ENCODE measurements at places on chromosomes 5 and 9. TPM values are rescaled to one million over a fixed set of nuclear protein-coding genes. Genes with fewer than 3 reads are reported as not detected.

DNA sequence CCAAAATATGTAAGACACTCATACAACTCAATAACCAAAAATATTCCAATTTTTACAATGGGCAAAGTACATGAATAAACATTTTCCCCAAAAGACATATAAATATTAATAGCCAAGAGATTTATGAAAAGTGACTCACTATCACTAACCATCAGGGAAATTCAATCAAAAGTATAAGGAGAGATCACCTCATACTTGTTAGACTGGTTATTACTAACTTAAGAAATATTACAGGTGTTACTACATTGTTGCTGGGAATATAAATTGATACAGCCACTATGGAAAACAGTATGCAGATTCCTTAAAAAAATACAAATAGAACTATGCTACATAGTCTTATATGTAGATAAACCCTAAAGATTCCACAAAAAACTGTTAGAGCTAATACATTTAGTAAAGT, 21.8 kb downstream of the BTNL8 start:
- DNase-seq, result no peak

Gene DNAI1
- total RNA-seq, result 0.19 TPM

Gene SPINK13
- total RNA-seq, result not detected

DNA sequence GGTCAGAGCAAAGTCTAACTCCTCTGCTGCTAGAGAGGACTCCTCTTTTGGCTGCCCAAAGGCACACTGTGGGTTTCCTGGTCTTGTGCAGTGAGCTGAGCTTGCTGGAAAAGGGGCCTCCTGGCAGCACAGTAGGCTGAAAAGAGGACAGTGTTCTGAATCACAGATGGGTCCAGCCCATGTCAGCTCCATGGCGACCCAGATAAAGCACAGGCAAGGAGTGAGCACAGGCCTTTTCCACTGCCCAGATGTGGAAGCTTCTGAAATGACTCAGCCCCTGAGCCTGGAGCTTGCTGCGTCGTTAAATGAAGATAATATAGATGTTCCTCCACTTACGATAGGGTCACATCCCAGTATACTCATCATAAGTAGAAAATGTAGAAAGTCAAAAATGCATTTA, 8.1 kb downstream of the CCDC180 start:
- no peak for DNase-seq

DNA sequence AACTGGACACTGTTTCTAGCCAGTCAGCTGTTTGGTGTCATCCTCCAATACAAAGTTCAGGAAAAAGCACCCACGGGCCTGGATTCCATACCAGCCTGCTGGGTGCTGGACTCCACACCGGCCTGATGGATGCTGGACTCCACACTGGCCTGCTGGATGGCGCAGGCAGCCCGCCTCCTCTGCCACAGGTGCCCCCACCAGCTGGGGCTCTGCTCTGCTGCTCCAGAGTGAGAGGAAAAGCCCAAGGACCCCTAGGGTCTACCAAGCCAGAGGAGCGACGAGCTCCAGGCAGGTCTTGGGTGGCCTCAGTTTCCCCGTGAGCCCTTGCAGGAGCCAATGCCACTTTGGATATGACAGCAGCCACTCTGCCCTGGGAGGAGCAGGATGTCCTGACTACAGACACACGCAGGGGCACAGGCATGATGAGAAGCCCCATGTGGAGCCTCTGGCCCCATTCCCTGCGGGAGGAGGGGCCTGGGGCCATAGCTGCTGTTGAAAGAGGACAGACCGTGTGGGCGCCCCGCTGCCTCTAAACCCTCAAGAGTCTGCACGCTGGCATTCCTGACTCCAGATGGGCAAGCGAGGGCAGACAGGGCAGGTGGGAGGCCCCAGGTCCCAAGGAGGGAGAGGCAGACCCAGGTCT, 141.6 kb downstream of the OLFM1 start:
- DNase-seq, result no peak

- DNase-seq, result no peak
These were observed 36.8 kb downstream of the ROPN1L start for GRCh38 chr5:10478436-10478835.

Gene BAAT
- total RNA-seq, result 0.58 TPM

- DNase-seq, result no peak
These were observed 1.8 kb downstream of the XPA start for GRCh38 chr9:97695390-97695789.

DNA sequence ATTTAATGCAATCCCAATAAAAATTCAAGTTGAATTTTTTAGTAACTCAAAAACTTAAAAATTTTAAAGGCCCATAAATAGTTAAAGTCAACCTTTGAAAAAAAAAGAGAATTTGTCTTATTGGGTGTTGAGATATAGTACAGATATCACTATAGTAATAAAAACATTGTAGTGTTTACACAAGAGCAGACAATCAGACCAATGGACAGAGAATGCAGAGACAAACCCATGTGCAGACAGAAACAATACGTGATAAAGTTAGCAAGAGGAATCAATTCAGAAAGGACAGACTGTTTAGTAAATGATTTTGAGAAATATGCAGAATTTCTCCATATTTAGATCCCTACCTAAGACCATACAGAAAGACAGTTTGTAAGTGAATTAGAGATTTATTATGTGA, 33.9 kb downstream of the GOLGA1 start:
- DNase-seq, result no peak

Gene CCDC183
- 1.1 TPM for total RNA-seq

Gene GCNT1
- total RNA-seq, result 11.4 TPM

DNA sequence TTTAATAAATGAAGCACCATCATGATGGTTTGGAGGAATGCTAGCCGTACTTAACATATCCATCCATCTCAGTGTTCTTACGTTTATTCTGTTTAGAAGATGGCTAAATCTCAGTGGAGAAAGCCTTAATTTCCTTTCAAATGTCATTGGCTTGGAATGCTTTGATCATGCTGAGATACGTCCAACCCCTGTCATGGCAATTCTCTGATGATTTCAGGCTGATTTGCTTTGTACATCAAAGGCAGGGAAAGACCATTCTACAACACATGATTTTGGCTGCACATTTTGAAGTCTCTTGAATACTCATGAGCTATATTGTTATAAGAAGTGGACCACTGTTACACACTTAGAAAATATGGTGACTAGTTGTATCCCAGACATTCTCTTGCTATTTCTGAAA, 1048.4 kb downstream of the MAT2B start:
- DNase-seq, result no peak

GRCh38 chr5:67031692-67032091, 164.9 kb downstream of the CD180 start:
- no peak for DNase-seq

Gene PCA3
- total RNA-seq, result not detected

Gene SLC6A3
- total RNA-seq, result 0.85 TPM

Data from GM23338 (cell line).